ENCODE measurements at places on chromosomes 4 and X.

GRCh38 chr4:111639876-111640275, 505.4 kb upstream of the FAM241A start:
- no peak for DNase-seq

GRCh38 chrX:23797371-23798128, 14.6 kb downstream of the SAT1 start:
- no peak for DNase-seq

DNA sequence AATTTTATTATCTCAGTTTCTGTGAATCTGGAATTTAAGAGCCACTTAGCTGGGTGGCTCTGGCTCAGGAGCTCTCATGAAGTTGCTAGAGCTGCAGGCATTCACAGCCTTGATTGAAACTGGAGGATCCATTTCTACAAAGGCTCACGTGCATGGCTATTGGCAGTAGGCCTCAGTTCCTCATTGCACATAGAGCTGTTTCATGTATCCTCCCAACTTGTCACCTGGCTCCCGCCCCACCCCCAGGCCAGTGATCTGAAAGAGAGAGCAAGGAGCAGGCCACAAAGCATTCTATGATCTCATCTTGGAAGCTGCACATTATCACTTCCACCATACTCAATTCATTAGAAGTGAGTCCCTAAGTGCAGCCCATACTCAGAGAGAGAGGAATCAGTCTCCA, 18.5 kb upstream of the AP1AR start:
- no peak for DNase-seq

- no peak for DNase-seq
These were observed 244.6 kb upstream of the TET2 start for GRCh38 chr4:104901961-104902605.

DNA sequence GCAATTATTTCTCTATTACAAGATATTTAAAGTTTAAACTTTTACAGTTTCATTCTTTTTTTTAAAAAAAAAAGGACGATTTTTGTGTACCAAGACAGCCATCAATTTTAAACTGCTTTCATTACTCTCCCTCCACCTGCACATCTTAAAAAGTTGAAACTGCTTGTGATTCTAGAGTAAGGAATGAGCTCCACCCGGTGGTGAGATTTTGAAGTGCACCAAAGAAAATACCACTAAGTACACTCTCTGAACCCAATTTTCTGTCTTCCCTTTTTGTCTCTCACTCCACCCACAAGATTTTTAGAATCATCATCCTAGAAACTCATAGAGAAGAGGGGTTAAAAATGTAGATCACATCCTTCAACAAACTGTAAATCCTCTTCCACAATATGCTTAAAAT, 91.3 kb upstream of the WDR44 start:
- DNase-seq: no peak

DNA sequence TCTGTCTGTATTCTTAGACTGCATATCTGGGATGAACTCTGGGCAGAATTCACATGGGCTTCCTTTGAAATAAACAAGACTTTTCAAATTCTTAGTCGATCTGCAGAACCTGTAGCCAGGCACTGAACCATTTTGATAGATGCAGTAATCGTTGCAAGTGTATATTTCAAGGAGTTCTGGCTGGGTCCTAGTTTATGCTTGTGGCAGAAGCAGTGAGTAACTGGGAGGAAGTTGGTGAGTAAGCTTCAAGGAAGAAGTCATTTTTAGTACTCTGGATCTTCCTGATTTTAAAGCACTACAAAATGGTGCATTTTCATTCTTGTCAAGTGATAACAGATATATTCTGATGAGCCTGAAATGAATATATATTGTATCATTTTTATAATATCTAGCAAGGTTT, 9.5 kb downstream of the HPRT1 start:
- no peak for DNase-seq

DNA sequence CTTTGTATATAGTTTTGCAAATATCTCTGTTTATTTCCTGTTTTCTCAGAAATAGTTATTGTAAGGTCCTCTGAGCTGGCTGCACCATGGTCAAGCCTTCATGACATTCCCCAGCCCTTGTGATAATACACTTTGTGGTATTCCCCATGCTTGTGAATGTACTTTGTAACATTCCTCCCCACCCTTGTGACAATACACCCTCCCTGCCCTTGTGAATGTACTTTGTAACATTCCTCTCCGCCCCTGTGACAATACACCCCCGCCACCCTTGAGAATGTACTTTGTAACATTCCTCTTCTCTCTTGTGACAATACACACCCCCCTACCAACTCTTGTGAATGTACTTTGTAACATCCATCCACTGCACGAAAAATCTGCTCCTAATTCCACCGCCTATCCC, 530.7 kb downstream of the CENPC start:
- DNase-seq: no peak

DNA sequence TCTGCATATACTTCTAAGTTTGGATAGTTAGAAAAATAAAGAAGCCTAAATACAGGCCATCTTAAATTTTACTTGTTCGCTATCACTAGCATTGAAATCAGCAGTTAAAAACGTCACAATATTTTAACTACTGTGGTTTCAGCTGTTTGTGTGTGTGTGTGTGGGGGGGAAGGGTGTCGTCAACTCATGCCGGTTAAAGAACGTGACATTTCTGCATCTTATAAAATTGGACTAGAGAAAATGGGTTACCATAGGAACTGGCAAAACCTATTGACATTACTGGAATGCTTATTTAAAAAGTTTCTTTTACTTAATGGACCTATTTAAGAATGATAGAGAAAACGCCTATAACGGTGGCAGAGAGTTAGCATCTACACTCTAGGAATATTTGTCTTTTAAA, 1.2 kb upstream of the CNKSR2 start:
- no peak for DNase-seq

DNA sequence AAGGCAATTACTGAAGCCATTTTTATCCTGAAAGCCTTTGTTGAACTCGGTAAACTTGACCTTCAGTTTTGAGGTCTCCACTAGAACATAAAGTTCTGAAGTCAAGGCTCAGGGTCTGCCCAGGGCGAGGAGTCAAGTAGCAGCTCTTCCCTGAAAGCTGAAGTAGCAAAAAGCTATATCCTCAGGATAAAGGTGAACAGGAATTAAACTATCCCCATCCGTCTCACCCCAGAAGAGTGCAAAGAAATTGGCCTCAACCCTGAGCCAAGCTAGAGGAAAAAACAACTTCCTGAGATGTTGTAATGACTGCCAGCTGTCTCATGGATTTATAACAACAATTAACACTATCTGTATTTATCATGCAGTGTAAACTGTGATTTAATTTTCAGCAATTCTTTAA, 590.8 kb downstream of the SPRY1 start:
- no peak for DNase-seq

All from D721Med (cell line).